GM23338 (cell line): ENCODE measurements at places on chromosomes 3 and 15. TPM values are rescaled to one million over a fixed set of nuclear protein-coding genes. Genes with fewer than 3 reads are reported as not detected.

DNA sequence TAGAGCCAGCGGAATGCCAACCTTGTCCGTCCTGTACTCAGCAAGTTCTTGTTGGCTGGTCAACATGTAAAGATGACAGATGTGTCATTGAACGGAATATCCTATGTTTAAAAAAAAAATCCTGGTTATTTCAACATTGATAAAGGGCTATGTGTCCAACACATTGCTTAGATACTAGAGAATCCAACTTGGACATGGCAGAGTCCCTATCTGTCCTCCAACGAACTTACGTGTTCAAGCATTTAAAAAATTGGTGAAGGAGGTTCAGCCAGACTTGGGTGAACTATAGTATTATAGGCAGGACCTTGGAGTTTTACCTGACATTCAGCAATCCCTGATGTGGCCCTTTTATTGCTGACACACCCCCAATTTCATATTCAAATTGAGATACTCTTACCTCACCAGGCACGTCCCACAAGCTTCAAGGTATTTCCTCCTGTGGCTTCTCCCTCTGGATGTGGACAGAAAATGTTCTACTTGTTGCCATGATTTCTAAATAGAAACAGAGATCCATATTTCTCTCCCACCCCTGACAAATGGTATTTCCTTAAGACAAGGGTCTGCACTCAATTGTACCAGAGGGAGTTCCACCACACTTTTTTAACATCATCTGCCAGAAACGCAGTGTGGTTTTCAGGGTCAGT, 207.7 kb upstream of the TPM1 start:
- no peaks in the 10 kb centered on the region for H3K4me1 ChIP-seq
- no peak overlapping the region for H3K4me3 ChIP-seq
- no peak overlapping the region for H3K27ac ChIP-seq
- no peaks in the 10 kb centered on the region for H3K36me3 ChIP-seq
- no peak for DNase-seq
- H3K27me3 ChIP-seq, result no peaks in the 10 kb centered on the region

DNA sequence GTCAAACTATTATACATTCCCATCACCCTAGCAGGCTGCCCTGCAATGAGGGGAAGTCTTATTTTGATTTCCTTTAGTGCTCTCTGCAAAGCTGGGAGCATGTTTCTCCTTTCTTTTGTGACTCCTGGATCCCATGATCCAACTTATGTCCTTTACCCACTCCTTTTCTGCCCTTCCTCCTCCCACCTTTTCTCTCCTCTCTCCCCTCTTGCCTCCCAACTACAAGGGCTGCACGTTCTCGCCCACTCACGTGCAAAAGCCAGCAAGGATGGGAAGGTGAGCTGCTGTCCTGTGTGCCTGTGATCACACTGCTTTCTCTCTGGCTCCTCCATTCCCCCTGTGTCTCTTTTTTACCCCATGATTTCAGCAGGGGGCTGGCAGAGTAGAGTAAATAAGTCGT, 6.1 kb downstream of the VIPR1 start:
- DNase-seq, result no peak
- H3K36me3 ChIP-seq, result no peaks in the 10 kb centered on the region
- peaks cover 5% of the 10 kb centered on the region; the same call in 1 of the 2 replicates for H3K27me3 ChIP-seq
- no peak overlapping the region for H3K4me3 ChIP-seq

- H3K4me3 ChIP-seq, result no peak overlapping the region
- H3K27me3 ChIP-seq, result no peaks in the 10 kb centered on the region
- H3K4me1 ChIP-seq, result no peaks in the 10 kb centered on the region; the same call in 1 of the 2 replicates
- no peaks in the 10 kb centered on the region for H3K36me3 ChIP-seq
- H3K27ac ChIP-seq, result no peak overlapping the region
- DNase-seq, result peak; percentile 4
These were observed 108.3 kb upstream of the MME start for GRCh38 chr3:154971771-154972326.

DNA sequence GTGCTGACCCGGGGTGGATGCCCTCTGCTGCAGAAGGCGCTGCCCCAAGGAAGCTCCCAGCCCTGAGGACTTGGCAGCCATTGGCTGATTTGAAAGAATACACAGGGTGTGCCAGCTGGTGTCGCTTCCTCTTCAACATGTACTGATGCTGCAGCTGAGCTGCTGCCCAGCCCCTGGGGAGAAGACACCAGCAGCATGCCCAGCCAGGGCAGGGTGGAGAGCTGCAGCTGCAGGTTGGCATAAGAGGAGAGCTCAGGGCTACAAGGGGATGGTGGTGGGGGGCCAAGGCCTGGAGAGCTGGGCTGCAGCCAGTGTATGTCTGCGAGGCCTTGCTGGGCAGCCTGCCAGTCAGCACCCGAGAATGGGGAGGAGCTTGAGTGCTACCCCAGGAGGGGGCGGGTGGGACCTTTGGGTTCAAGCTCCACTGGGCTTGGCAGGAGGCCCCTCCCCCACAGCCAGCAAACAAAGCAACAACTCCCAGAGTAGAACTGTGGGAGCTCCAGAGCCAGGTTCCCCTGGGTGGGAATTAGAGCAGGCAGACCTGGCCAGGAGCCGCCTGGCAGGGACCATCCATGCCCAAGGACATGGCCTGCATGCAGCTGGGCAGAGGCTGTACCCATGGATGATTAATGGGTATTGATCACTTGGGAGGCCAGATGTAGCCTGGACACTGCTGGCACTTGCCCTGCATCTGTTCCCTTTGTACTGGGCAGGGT, 9.2 kb upstream of the SEMA4B start:
- no peaks in the 10 kb centered on the region for H3K36me3 ChIP-seq
- no peaks in the 10 kb centered on the region for H3K4me1 ChIP-seq
- no peak for DNase-seq
- H3K27me3 ChIP-seq, result no peaks in the 10 kb centered on the region
- H3K4me3 ChIP-seq, result no peak overlapping the region

The SPTSSB gene
- total RNA-seq, result 33.0 and 33.5 TPM in 2 replicates

DNA sequence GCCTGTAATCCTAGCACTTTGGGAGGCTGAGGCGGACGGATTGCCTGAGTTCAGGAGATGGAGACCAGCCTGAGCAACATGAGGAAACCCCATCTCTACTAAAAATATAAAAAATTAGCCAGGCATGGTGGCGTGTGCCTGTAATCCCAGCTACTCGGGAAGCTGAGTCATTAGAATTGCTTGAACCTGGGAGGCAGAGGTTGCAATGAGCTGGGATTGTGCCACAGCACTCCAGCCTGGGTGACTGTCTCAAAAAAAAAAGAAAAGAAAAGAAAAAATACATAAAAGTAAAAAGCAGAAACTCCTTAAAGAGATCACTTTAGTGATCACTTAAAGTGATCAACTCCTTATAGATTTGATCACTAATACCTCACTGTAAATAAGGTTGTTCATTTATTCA, 78.0 kb downstream of the GMPS start:
- peaks cover 15% of the 10 kb centered on the region for H3K4me1 ChIP-seq
- no peak overlapping the region for H3K27ac ChIP-seq
- no peak overlapping the region for H3K4me3 ChIP-seq
- H3K36me3 ChIP-seq, result no peaks in the 10 kb centered on the region

GRCh38 chr3:124628863-124629262, 101.4 kb upstream of the UMPS start:
- H3K36me3 ChIP-seq, result no peaks in the 10 kb centered on the region
- H3K4me3 ChIP-seq, result no peak overlapping the region
- H3K4me1 ChIP-seq, result peaks cover 1% of the 10 kb centered on the region; the same call in 1 of the 2 replicates
- no peak for DNase-seq
- H3K27ac ChIP-seq, result no peak overlapping the region

The ST6GAL1 gene
- total RNA-seq, result 51.6 and 65.1 TPM in 2 replicates

GRCh38 chr15:66941108-66941711, 124.2 kb upstream of the SMAD3 start:
- H3K36me3 ChIP-seq, result no peaks in the 10 kb centered on the region
- H3K27me3 ChIP-seq, result no peaks in the 10 kb centered on the region
- DNase-seq, result no peak
- H3K4me1 ChIP-seq, result no peaks in the 10 kb centered on the region
- no peak overlapping the region for H3K4me3 ChIP-seq

GRCh38 chr3:142586803-142587406, 8.4 kb upstream of the ATR start:
- H3K27me3 ChIP-seq, result no peaks in the 10 kb centered on the region
- H3K27ac ChIP-seq, result no peak overlapping the region
- H3K36me3 ChIP-seq, result no peaks in the 10 kb centered on the region
- DNase-seq, result peak; percentile 92
- no peaks in the 10 kb centered on the region for H3K4me1 ChIP-seq

The ZNF639 gene
- total RNA-seq, result 58.3 and 62.8 TPM in 2 replicates
